A549 treated with CORT108297 at 1 μM for 4 hours (cell line): ENCODE measurements at places on chromosomes 2 and 18. TPM values are rescaled to one million over a fixed set of nuclear protein-coding genes. Genes with fewer than 3 reads are reported as not detected.

The YPEL5 gene
- total RNA-seq: 47.3 to 52.1 TPM (median 49.0 TPM) in 5 replicates

The SERPINB10 gene
- not detected in 5 replicates for total RNA-seq

The LRATD1 gene
- 0.02 to 0.09 TPM (median 0.05 TPM) in 5 replicates for total RNA-seq

The PROKR1 gene
- not detected in 5 replicates for total RNA-seq

The DCC gene
- total RNA-seq: not detected in 5 replicates

The LYPD6B gene
- total RNA-seq: 0.12 TPM in 1 of 5 replicates, not detected in the others

The GPR45 gene
- total RNA-seq: not detected in 5 replicates

The PTPN2 gene
- total RNA-seq: 20.3 to 23.6 TPM (median 20.9 TPM) in 5 replicates

The BCL2L11 gene
- total RNA-seq: 7.2 to 10.1 TPM (median 9.4 TPM) in 5 replicates

The BIN1 gene
- 28.2 to 30.9 TPM (median 30.2 TPM) in 5 replicates for total RNA-seq

The TEKT4 gene
- total RNA-seq: not detected in 5 replicates

The COBLL1 gene
- 2.9 to 4.5 TPM (median 3.9 TPM) in 5 replicates for total RNA-seq

The IDH1 gene
- 75.0 to 91.1 TPM (median 81.4 TPM) in 5 replicates for total RNA-seq

The RGPD8 gene
- 2.5 to 3.4 TPM (median 3.2 TPM) in 5 replicates for total RNA-seq

The MC5R gene
- total RNA-seq: 0.06 TPM in 1 of 5 replicates, not detected in the others

The DAPL1 gene
- total RNA-seq: not detected in 5 replicates

The PROC gene
- 2.9 to 4.2 TPM (median 3.9 TPM) in 5 replicates for total RNA-seq

The AQP12A gene
- total RNA-seq: not detected in 5 replicates

The TMEM163 gene
- total RNA-seq: 0.08 to 0.15 TPM (median 0.09 TPM) in 5 replicates

The GRB14 gene
- total RNA-seq: 5.0 to 6.5 TPM (median 5.7 TPM) in 5 replicates

The CAVIN2 gene
- total RNA-seq: 13.6 to 23.4 TPM (median 21.6 TPM) in 5 replicates

The COL5A2 gene
- total RNA-seq: 47.9 to 90.5 TPM (median 76.8 TPM) in 5 replicates

The TWIST2 gene
- 10.5 to 20.7 TPM (median 19.4 TPM) in 5 replicates for total RNA-seq

The ARHGAP28 gene
- total RNA-seq: 0.07 to 0.13 TPM (median 0.12 TPM) in 3 of 5 replicates, not detected in the others

The FN1 gene
- 146 to 255 TPM (median 174 TPM) in 5 replicates for total RNA-seq

The FBXO36 gene
- total RNA-seq: 0.89 to 1.4 TPM (median 1.3 TPM) in 5 replicates

The SATB2 gene
- 2.7 to 3.6 TPM (median 3.3 TPM) in 5 replicates for total RNA-seq
